ENCODE measurements at places on chromosomes 6 and 20. TPM values are rescaled to one million over a fixed set of nuclear protein-coding genes. Genes with fewer than 3 reads are reported as not detected.

DNA sequence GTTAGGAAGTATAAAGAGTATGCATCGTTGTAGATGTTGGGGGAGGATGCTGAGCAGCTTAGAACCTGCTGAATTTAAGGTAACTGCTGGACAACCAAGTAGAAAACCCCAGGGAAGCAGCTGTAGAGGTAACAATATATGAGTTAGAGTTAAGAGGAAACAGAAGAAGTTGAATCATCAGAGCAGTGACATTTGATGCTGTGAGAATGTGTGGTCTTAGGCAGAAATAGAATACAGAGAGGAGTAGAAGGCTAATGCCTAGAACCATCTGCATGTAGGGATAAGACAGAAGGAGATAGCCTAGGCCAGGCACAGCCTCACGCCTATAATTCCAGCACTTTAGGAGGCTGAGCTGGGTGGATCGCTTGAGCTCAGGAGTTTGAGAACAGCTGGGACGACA, 22.6 kb upstream of the DYNLRB1 start:
- DNase-seq: no peak

GRCh38 chr6:22313796-22314195, 17.0 kb upstream of the PRL start:
- no peak for DNase-seq

DNA sequence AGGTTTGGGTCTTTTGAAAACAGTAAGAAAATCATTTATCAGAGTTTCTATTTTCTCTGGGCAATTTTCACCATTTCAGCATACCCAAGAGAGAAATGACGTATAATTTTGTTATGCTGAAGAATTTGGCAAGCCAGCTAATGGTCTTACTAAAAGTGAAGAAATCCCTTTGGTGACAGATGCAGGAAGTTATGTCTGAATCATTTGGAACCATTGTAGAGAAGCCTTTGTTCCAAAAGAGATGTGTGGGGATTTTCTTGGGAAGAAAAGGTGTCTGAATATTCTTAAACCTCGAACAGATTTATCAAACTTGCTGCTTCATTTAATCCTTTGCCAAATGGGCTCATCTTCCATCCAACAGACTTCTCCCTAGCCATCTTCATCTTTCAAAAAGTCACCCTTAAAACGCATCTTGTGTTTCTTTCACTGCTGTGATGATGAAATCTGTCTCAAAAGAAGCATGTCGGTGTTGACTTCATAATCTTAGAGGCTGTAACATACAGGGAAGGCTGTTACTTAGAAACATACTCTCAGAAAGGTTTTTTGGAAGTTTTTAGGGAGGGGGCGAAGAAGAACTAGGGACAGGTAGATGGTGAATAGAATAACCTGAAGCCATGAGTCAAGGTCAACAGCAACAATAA, 39.5 kb downstream of the CITED2 start:
- no peak for DNase-seq

DNA sequence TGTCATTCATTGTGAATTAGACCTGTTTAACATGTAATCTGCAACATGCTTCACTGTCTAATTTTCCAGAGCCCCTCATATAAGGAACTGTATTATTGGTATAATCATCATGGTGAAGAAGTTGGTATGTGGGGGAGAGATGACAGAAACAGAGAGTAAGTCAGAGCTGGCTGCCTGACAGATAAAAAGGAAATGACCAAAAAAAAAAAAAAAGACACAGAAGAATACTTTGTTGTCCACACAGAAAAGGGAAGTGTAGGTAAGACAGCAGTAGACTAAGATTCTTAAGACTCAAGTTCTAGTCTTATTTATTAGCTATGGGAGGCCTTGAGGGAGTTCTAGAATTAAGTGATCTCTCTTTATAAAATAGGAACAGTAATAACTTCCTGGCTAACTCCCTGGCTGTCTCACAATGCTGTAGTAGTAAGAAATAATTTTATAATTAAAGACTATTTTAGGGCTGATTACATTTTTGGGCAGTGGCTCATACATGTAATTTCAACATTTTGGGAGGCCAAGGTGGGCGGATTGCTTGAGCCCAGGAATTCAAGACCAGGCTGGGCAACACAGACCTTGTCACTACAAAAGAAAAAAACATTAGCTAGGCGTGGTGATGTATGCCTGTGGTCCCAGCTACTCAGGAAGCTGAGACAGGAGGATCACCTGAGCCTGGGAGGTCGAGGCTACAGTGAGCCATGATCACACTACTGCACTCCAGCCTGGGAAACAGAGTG, 102.5 kb downstream of the PRL start:
- no peak for DNase-seq

- no peak for DNase-seq
Observed at GRCh38 chr6:35972471-35973367, 51.7 kb downstream of the SLC26A8 start.

GRCh38 chr6:131900231-131900630, 50.9 kb downstream of the CCN2 start:
- no peak for DNase-seq

- no peak for DNase-seq
Observed at GRCh38 chr6:33280539-33280938, 3.6 kb downstream of the B3GALT4 start.

GRCh38 chr6:558959-559358, 97.9 kb downstream of the HUS1B start:
- DNase-seq: no peak

GRCh38 chr20:62516338-62516737, 40.5 kb upstream of the GATA5 start:
- no peak for DNase-seq

GRCh38 chr6:37630281-37630799, 67.3 kb downstream of the MDGA1 start:
- DNase-seq: no peak

GRCh38 chr6:144690133-144690532, 405.0 kb downstream of the UTRN start:
- DNase-seq: no peak

GRCh38 chr6:84220809-84221409, 6.5 kb downstream of the CEP162 start:
- DNase-seq: no peak

- DNase-seq: no peak
Observed at GRCh38 chr20:63425846-63426485, 46.5 kb downstream of the KCNQ2 start.

DNA sequence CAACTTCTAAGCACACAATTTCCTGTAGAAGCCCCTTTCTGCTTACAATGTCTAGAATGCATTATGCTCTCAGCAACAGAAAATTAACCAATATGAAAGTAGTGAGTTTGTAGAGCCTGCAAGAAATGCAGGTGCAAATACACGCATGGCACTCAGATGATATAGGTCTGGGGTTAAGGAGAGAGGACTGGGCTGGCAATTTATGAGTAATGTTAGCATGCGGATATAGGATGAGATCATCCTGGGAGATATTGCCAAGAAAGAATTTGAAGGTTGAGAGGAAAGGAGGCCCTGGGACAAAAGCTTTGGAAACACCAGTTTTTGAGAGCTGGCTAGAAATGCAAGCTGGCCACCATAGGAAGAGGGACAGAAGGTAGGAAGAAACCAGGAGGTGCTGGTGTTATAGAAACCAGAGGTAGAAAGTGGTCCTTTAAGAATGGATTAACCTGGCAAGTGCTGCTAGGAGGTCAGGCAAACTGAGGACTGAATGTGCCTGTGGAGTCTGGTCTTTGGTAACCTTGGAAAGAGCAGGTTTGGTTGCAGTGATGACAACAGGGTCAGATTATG, 183.2 kb upstream of the MYLIP start:
- DNase-seq: no peak

- peak; percentile 56 for DNase-seq
Observed at GRCh38 chr6:15313367-15313766, 67.5 kb downstream of the JARID2 start.

GRCh38 chr6:148240861-148241477, 101.7 kb upstream of the SASH1 start:
- DNase-seq: no peak

GRCh38 chr20:56702931-56703840, 74.1 kb downstream of the TFAP2C start:
- no peak for DNase-seq

DNA sequence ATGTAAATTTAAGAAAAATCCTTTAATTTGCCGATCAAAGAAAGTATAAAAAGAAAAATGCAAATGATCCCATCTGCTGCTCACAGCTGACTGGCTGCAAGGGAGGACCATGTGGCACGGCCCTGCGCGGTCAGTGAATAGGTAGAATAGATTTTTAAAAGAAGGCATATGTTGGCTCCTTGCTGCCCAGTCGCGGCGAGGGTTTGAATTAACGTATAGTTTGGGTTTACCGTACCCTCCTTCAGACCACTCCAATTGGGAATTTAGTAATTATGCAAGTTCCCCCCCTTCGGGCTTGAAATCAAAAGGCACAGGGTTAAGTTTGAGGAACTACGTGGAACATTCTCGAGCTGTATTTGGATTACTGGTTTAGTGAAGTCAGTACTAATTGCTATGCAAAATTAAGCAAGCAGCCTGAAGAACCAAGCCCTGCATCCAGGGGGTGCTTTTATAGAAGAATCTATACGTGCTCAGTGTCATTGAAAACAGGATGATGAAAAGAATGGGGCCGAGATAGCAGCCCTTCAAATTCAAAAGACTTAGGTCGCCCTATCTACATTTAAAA, 1.1 kb upstream of the BEND3 start:
- DNase-seq: peak; percentile 58

DNA sequence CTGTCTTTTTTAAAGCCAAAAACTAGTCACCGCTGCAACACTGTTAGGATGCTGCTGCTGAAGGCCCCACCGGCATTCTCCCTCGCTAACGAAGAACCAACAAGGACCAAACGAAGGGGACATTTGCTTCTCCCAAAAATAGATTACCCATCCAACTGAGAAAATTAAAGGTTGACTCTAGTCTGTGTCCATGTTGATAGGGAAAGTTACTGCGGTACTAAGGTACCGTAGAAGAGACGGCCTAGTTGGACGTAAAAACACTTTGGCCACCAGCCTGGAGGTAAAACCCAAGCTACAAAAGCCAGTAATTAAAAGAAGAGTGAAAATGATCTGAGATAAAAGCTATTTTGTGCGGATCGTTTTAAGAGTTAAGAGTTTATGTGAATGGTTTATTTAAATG, 11.8 kb upstream of the FOXF2 start:
- DNase-seq: no peak

- DNase-seq: no peak
Observed at GRCh38 chr6:35610830-35611229, 77.9 kb downstream of the FKBP5 start.

- no peak for DNase-seq
Observed at GRCh38 chr6:159109391-159109790, 59.8 kb upstream of the FNDC1 start.

DNA sequence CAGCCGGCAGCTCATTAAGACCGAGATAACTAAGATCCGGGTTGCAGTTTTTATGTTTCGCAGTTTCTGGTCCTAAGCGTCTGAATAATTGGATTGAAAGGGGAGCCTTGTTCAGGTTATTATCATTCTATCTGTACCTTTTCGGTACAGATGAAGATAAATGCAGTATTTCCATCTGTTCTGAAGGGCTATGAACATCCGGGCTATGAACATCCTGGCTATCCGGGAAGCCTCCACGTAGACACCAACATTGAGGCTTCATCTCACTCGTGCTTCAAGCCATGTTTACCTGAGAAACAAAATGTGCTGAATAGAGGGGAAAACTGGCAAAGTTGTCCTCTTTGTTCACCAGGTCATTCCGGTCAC, 399 bp upstream of the REPS1 start:
- DNase-seq: no peak

DNA sequence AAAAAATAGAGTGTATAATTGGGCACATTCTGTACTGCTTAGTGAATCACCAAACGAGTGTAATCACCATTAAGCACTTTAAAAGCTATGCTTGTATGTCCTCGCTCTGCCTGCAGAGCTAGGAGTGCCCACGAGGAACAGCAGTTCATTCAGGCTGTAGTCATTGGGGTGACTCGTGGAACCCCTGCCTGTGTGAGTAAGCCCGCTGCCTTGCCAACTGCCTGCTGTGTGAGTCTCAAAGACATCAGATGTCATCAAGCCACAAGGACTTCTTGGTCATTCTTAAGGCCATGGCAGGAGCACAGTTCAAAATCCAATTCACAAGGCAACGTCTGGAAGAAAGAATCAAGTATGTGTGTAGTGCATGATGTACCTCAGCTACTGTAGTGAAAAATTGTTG, 60.4 kb downstream of the FOXO3 start:
- no peak for DNase-seq

DNA sequence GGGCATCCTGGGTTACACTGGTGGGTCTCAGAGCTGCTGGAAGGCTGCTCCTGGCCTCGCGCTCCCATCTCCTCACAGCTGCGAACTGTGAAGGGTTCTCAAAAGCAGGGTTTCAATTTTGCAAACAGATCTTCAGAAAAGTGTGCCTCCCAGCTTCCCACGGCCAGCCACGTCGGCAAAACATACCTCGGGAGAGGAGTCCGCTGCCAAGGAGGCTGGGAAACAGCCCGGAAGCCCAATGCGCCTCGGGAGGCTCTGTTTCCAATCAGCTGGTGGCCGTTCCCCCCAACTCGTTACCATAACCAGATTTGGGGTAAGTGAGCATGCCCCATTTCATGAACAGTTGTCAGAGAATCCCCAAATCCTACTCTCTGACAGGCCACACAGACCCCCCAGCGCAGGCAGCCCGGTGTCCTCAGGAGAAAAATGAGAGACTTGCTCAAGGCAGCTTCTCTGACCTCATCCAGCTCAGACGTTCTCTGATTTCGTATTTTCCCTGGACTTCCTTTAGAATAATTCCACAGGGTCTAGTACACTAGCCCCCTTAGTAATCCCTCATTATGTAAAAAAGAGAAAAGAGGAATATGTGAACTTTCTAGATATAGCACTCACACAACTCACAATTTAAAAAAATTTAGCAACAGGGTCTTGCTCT, 98.4 kb downstream of the SNX5 start:
- DNase-seq: no peak

DNA sequence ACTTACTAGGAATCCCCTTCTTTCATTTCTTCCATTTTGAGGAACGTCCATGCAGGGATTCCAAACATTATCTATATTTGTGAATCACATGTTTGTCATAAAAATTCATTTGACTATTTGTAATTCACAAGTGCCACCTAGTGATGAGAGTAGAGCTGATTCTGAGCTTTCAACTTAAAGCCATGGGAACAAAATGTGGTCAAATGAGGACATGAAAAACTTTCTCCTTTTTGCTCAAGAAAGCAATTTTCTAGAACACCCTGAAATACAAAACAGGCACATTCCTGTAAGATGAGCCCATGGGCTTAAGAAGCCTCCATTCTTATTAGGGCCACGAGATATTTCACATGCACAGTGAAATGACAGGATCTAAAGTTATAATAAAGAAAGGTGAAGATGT, 12.3 kb downstream of the MAP3K7 start:
- DNase-seq: no peak

Gene BHLHE23
- not detected for total RNA-seq

Gene AKAP7
- 11.0 TPM for total RNA-seq

Gene ANKRD66
- 4.0 TPM for total RNA-seq

Gene PLCB1
- 6.3 TPM for total RNA-seq

Gene RAET1L
- not detected for total RNA-seq

Gene TOMM6
- total RNA-seq: 134 TPM

Gene PTCRA
- 9.8 TPM for total RNA-seq

Gene C4B
- total RNA-seq: 162 TPM

Gene OOEP
- not detected for total RNA-seq

Gene C20orf96
- 11.6 TPM for total RNA-seq

Measured in lower lobe of right lung (tissue), 2 donors.